Colonic mucosa (tissue), 4 donors: ENCODE measurements at places on chromosomes 13 and 19.

DNA sequence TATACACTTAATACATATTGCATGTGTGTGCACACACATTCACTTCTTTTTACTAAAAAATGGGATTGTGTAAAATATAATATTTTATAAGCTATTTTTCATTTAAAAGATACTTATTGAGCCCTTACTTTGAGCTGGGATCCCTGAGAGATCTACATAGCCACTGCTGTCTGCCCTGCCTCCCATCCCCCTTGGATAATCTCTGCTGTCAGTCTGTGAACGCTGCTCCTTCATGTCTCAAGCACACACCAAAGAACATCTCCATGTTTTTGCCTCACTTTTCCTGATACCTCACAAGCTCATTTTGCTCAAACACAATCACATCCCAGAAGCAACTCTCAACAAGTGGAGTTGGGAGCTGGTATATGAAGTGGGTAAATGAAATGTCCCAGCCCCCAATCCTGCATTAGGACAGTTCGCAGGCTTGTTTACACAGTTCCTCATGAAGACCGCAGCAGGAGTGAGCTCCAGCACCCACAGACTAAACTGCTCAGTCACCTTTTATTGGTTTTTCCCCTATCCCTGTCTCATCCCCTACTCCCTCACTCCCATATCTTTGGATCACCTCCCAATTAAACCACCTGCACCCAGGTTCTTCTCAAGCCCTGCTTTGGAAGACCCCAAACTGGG lies 108.3 kb upstream of the FRY start:
- no peaks in the 10 kb centered on the region for H3K4me1 ChIP-seq
- no peak overlapping the region for H3K4me3 ChIP-seq
- H3K27me3 ChIP-seq, result no peaks in the 10 kb centered on the region
- H3K27ac ChIP-seq, result no peak overlapping the region

DNA sequence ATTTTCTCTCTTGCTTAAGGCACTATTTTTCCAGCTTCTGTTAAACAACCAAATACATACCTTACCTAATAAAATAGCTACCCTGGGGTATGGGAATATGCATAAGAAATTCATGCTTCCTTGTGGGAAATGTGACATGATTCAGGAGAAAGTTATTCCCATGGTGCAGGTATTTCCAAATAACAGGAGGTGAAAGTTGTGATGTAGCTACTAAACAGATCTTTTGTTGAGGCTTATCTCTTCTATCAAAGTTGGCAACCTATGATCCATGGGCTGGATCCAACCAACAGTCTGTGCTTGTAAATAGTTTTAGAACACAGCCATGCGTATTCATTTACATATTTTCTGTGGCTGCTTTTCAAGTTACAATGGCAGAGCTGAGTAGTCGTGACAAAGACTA lies 177.8 kb upstream of the NBEA start:
- H3K4me1 ChIP-seq, result no peaks in the 10 kb centered on the region
- no peak overlapping the region for H3K27ac ChIP-seq
- DNase-seq, result no peak
- H3K36me3 ChIP-seq, result no peaks in the 10 kb centered on the region
- no peak overlapping the region for H3K4me3 ChIP-seq

- H3K36me3 ChIP-seq, result no peaks in the 10 kb centered on the region
- H3K4me1 ChIP-seq, result no peaks in the 10 kb centered on the region
- no peak within 1 kb of the TSS for H3K4me3 ChIP-seq
- no peak for DNase-seq
- H3K27me3 ChIP-seq, result peaks cover 23% of the 10 kb centered on the region
These were observed at the start of gene CACNG8 for GRCh38 chr19:53962887-53963431. TSS of gene CACNG8 (plus strand) at chr19:53962937.

- no peaks in the 10 kb centered on the region for H3K27me3 ChIP-seq
- no peaks in the 10 kb centered on the region for H3K36me3 ChIP-seq
- H3K4me1 ChIP-seq, result no peaks in the 10 kb centered on the region
These were observed 30.9 kb downstream of the SERP2 start for GRCh38 chr13:44404261-44405132.

GRCh38 chr13:92727118-92727517 lies 499.5 kb upstream of the GPC6 start:
- H3K27ac ChIP-seq, result no peak overlapping the region
- H3K4me3 ChIP-seq, result no peak overlapping the region
- no peaks in the 10 kb centered on the region for H3K27me3 ChIP-seq
- DNase-seq, result no peak

GRCh38 chr13:111115965-111116521 lies 933 bp downstream of the ARHGEF7 start:
- peak overlapping the region; percentile 24 for H3K4me3 ChIP-seq
- H3K27ac ChIP-seq, result no peak overlapping the region
- H3K36me3 ChIP-seq, result no peaks in the 10 kb centered on the region
- DNase-seq, result no peak

- H3K27me3 ChIP-seq, result no peaks in the 10 kb centered on the region
- H3K4me3 ChIP-seq, result no peak overlapping the region
- H3K36me3 ChIP-seq, result no peaks in the 10 kb centered on the region
- DNase-seq, result peak; percentile 16
- H3K27ac ChIP-seq, result peak overlapping the region; percentile 83
These were observed 9.3 kb upstream of the CEACAM7 start for GRCh38 chr19:41697198-41697855.

DNA sequence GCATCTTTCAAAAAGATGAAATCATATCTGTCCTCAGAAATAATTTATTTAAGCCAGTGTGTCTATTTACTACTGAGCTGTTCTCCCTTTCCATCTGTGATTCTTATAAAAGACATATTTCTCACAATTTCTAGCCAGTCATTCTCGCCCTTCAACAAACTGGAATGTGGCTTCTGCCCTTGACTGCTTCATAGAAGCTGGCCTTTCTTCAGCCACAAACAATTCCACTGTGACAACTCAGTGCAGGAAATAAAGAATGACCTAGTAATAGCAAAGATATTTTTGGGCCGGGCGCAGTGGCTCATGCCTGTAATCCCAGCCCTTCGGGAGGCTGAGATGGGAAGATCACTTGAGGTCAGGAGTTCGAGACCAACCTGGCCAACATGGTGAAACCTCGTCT lies 655.5 kb downstream of the PCDH9 start:
- DNase-seq, result no peak
- no peaks in the 10 kb centered on the region for H3K27me3 ChIP-seq
- no peaks in the 10 kb centered on the region for H3K4me1 ChIP-seq
- H3K4me3 ChIP-seq, result no peak overlapping the region
- no peak overlapping the region for H3K27ac ChIP-seq
- no peaks in the 10 kb centered on the region for H3K36me3 ChIP-seq

- no peaks in the 10 kb centered on the region for H3K4me1 ChIP-seq
- H3K27ac ChIP-seq, result no peak overlapping the region
- no peak overlapping the region for H3K4me3 ChIP-seq
- no peaks in the 10 kb centered on the region for H3K27me3 ChIP-seq
- no peak for DNase-seq
These were observed 224.3 kb upstream of the SOX21 start for GRCh38 chr13:94936633-94937032.

DNA sequence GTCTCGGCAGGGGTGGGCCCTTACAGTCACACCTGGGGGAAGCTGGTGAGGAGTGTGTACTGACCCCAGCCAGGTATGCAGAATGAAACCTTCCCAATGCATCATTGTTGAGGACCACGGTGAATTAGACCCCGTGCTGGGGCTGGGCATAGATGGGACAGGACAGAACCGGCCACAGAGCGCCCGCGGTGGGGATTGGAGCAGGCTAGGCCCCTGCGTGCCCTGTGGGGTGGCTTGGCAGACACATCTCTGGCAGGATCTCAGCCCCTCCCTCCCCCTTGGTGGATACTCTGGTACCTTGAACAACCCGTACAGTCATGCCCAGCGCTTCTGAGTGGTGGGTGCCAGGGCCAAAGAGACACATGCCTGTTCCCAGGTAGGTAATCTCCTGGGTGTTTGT lies 200.6 kb downstream of the TEX29 start:
- no peaks in the 10 kb centered on the region for H3K4me1 ChIP-seq
- no peaks in the 10 kb centered on the region for H3K36me3 ChIP-seq
- H3K27me3 ChIP-seq, result no peaks in the 10 kb centered on the region
- DNase-seq, result no peak

DNA sequence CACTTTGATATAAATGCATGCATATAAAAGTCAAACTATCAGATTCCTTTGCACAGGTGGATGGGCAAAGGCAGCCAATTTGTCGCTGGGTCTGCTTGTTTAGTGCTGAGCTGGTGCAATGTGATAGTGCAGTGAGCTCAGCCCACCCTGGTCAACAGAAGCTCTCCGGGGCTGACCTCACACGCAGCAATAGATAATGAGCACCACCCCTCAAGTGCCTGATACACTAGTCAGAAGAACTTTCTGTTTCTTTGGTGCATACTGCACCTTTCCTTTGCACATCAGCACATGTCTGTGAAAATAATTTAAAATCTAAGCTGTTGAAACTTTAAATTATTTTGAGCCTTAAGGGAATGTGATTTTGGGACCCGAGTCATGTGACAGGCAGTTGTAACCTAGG lies 20.2 kb downstream of the ATP8A2 start:
- H3K4me3 ChIP-seq, result no peak overlapping the region
- H3K27me3 ChIP-seq, result no peaks in the 10 kb centered on the region
- H3K4me1 ChIP-seq, result no peaks in the 10 kb centered on the region
- H3K27ac ChIP-seq, result no peak overlapping the region
- H3K36me3 ChIP-seq, result no peaks in the 10 kb centered on the region

- no peaks in the 10 kb centered on the region for H3K27me3 ChIP-seq
- DNase-seq, result no peak
- H3K4me3 ChIP-seq, result no peak overlapping the region
- no peaks in the 10 kb centered on the region for H3K36me3 ChIP-seq
- no peaks in the 10 kb centered on the region for H3K4me1 ChIP-seq
These were observed 33.9 kb upstream of the CEACAM8 start for GRCh38 chr19:42628411-42629140.

DNA sequence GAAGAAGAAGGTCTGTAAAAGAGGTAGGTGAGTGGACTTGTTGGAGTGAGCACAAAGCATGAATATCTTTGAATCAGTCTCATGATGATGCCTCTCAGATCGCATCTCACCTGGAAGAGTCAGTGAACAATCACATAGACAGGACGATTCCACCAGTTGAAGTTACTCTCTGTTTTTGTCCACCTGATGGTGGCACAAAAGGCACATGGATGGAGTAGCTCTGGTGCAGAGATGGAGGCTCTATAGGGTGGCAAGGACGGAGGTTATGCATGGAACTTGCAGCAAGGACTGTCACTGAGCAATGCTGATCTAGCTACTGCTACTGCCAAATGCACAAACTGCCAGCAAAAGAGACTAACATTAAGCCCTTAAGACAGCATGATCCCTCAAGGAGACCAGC lies 10.3 kb upstream of the MYCBP2 start:
- H3K4me3 ChIP-seq, result no peak overlapping the region
- DNase-seq, result no peak
- no peaks in the 10 kb centered on the region for H3K4me1 ChIP-seq
- no peaks in the 10 kb centered on the region for H3K36me3 ChIP-seq
- no peaks in the 10 kb centered on the region for H3K27me3 ChIP-seq

DNA sequence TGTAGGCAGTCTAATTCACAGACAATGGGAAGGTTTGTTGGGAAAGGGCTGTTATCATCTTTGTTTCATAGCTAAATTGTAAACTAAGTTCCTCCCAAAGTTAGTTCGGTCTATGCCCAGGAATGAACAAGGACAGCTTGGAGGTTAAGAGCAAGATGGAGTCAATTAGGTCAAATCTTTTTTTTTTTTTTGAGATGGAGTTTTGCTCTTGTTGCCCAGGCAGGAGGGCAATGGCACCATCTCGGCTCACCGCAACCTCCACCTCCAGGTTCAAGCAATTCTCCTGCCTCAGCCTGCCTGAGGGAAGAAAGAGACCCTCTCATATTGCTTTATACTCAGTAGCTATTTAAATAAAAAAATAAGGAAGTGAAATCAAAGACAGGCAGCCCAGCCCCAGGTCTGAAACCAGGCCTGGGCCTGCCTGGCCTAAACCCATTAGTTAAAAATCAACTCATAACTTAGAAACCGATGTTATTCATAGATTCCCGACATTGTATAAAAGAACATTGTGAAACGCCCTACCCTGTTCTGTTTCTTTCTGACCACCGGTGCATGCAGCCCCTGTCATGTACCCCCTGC lies 297.4 kb upstream of the SGCG start:
- H3K36me3 ChIP-seq, result no peaks in the 10 kb centered on the region
- H3K27me3 ChIP-seq, result no peaks in the 10 kb centered on the region
- no peak overlapping the region for H3K4me3 ChIP-seq
- H3K27ac ChIP-seq, result no peak overlapping the region
- DNase-seq, result no peak

DNA sequence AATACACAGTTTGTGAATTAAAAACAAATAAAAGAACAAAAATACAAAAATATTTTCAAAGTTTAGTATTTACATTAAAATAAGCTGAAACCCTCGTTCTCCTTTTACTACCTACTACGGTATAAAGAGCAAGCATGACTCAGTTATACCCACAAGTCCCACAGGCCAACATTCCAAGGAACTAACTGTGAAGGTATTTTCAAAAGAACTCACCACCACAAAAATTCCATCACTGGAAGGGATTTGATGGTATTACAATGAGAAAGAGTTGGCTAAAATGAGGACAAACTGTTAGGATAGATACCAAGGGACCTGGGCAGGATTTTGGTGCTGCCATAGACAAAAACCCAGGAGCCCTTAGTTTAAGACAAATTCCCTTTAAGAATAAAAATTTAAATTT lies 122.7 kb downstream of the TBC1D4 start:
- no peak overlapping the region for H3K4me3 ChIP-seq
- H3K4me1 ChIP-seq, result no peaks in the 10 kb centered on the region
- H3K36me3 ChIP-seq, result no peaks in the 10 kb centered on the region
- H3K27me3 ChIP-seq, result no peaks in the 10 kb centered on the region
- DNase-seq, result no peak

DNA sequence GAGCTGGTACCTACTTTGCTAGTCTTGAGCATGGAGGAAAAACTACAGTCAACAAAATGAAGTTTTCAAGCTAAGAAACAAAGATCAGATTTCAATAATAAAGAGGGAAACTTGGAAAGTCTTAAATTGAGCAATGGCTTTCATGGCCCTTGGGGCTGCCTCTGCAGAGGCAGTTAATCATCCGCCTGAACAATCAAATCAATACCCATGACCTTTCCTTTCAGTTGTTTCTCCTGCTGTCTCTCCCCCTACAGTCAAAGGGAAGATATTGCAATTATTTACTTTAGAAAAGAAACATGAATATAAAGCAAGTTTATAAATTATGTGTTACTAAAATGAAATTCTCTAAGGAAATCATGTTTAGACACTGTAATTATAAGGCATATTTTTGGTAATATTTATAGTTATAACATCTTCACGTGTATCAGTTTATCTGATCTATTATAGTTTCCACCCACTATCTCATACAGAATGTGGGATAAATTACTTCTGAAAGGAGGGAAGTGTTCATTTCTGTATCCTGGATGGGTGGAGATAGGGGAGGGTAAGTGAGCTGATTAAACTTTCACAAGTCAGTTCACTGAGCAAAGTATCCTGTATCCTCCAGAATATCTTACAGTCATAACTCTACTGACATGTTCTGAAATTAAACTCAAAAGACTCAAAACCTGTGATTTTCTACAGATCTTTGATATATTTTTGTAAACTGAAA lies 72.4 kb upstream of the TSC22D1 start:
- no peaks in the 10 kb centered on the region for H3K36me3 ChIP-seq
- H3K27me3 ChIP-seq, result no peaks in the 10 kb centered on the region
- no peak overlapping the region for H3K27ac ChIP-seq
- H3K4me1 ChIP-seq, result no peaks in the 10 kb centered on the region
- no peak for DNase-seq
- no peak overlapping the region for H3K4me3 ChIP-seq
